ENCODE measurements at places on chromosomes 12 and 14.

DNA sequence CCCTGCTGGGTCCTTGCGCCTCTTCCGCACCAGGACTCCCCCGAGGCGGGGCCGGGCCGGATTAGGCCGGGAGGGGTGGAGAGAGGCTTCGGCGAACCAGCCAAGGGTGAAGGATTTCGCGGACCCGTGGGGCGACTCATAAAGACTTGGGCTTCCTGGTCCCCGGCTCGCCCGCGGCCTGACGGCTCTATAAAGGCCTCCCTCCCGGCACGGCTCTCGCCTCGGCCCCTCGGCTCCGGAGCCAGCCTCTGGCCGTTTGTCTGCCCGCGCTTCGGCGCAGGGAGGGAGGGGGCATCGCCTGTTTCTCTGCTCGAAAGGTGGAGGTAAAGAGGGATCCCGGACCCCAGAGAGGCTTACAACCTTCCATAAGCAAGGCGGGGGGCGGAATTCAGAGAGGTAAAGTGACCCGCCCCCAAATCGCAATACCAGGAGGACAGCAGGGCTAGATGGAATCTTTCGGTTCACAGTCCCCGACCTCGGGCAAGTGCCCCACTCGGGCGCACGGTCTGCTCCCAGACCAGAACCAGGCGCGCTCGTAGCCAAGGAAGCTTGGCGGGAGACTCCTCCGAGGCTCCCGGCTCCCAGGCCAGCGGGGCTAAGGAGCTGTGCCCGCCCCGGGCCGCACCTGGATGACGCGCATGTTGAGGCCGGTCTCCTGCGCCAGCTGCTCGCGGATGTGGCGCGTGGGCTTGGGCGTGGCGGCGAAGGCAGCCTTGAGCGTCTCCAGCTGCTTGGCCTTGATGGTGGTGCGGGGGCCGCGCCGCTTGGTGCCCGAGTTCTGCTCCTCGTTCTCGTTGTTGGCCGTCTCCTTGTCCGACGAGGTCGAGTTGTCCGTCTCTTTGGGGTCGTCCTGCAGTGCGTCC lies 3.9 kb downstream of the LHX5 start:
- DNase-seq = peak; percentile 14

DNA sequence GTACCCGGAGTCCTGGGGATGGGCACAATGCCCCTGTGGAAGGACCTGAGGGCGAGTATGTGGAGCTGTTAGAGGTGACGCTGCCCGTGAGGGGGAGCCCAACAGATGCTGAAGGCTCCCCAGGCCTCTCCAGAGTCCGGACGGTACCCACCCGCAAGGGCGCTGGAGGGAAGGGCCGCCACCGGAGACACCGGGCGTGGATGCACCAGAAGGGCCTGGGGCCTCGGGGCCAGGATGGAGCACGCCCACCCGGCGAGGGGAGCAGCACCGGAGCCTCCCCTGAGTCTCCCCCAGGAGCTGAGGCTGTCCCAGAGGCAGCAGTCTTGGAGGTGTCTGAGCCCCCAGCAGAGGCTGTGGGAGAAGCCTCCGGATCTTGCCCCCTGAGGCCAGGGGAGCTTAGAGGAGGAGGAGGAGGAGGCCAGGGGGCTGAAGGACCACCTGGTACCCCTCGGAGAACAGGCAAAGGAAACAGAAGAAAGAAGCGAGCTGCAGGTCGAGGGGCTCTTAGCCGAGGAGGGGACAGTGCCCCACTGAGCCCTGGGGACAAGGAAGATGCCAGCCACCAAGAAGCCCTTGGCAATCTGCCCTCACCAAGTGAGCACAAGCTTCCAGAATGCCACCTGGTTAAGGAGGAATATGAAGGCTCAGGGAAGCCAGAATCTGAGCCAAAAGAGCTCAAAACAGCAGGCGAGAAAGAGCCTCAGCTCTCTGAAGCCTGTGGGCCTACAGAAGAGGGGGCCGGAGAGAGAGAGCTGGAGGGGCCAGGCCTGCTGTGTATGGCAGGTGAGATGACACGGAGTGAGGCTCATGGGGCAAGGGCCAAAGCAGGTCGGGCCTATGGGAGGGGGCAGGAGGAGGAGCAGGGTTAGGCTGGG lies 4.5 kb downstream of the ARHGEF40 start:
- no peak for DNase-seq

DNA sequence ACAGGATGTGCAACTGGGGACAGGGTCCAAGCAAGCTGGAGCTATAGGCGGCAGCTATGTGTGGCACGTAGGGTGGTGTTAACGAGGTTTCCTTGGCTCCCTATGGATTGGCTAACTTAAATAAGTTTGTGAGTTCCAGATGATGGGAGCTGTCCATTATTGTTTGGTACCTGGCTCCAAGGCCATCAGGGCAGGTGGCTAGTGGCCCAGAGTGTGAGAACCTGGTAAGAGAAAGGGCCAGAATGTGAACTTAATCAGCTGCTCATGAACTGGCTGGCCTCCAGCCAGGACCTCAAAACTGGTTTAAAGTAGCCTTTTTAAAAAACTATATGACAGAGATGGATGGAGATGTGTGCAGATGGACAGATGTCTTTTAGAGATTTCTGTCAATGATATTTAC lies 1.5 kb upstream of the BDKRB2 start:
- no peak for DNase-seq

- no peak for DNase-seq
Observed at GRCh38 chr12:124490584-124491305, 76.7 kb downstream of the NCOR2 start.

DNA sequence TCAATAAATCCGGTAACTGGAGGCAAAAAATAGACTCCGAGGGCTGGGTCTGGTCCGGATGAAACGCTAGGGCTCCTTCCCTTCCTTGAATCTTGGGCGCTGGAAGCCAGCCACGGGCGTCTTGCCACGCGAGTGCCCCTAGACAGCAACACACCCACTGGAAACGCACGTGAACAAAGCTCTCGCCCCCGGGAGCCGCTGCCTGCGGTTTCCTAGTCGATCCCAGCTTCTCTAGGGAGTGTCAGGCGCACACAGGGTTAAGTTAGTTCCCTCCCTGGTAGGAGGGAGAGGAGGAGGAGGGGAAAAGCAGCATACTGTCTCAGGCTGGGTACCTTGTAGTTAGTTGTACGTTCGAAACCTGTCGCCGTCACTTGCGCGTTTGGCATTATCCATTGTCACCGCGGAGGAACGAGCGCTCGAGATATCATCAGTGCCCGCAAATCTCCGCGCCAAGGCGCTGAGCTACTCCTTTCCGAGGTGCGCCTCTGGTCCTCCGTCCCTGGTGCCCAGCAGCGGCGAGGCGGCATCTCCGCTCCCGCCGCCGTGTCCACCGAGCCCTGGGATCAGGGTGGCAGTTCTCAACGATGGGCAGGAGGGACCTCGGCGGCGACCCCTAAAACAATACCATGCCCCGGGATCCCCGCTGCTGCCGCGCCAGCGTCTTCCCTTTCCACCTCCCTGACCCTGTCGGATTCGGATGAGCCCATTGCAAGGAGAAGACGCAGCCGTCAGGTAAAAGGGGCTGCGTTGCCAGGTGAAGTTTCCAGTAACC lies at the start of gene FLRT2:
FLRT2 (plus strand) TSS at position 342 of the 772 bp plus-strand sequence. CDS start 91,371 bp downstream, outside the sequence.
- no peak for DNase-seq

- peak; percentile 26 for DNase-seq
Observed at GRCh38 chr14:62711351-62712023, 333.8 kb downstream of the KCNH5 start.

DNA sequence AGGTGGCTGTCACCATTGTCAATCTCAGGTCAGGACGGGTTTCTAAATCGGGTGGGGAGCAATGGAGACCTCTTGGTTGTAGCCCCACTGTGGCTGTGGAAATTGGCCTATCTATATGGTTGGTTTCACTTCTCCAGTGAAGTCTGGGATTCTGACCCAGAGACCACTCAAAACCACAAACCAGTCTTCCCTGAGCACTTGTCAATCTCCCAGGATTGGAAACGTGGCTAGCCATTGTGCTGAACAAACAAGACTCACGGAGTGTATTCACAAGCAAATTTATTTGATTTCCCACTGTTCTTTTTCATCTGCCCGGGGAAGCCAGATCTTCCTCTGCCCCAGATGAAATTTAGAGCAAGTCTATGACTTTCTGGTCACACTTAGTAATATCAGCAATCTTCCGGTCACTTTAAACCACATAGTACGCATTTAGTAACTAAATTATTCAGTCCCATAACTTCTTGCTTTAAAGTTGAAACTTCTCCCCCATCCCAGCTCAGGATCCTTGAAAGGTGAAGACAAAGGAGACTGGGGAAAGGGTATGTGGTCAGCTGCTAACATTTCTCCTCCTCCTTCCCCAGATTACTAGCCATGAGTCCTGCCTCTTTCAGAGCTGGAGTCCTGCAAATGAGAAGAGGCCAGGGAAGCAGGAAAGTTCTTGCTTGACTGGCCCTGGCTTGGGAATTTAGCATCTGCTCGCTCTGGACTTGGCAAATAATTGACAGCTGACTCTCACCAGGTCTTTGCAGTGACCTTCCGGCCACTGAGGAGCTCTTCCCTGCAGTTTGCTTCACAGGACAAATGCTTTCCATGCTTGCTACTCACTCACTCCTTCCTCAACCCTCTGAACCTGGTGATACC lies 123.2 kb upstream of the MAX start:
- DNase-seq = no peak

- no peak for DNase-seq
Observed at GRCh38 chr12:42459336-42459847, 130.2 kb downstream of the PRICKLE1 start.

GRCh38 chr12:3658327-3659163 lies 94.4 kb downstream of the CRACR2A start:
- no peak for DNase-seq

DNA sequence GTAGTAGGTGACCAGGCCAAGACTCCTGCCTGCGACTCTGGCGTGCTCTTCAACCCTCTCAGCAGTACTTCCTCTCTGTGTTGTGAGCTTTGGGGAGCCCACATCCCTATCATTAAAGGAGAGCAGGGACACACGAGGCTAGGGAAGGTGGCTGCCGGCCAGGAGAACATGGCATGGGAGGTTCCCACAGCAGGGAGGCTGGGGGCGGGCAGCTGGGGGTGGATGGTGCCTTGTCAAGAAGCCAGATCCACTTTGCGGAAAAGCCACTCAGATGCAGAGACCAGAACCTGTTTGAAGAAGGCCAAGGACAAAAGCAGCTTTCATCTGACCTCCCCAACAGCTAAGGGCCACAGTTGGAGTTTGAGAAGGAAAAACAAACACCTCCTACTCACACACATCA lies 198.6 kb downstream of the BCL11B start:
- DNase-seq = no peak

Measured in DMS153 (cell line).